ENCODE measurements at places on chromosomes 6 and 20.
A peak's percentile ranks its signal among the peaks of the same experiment; 100 is the strongest.

DNA sequence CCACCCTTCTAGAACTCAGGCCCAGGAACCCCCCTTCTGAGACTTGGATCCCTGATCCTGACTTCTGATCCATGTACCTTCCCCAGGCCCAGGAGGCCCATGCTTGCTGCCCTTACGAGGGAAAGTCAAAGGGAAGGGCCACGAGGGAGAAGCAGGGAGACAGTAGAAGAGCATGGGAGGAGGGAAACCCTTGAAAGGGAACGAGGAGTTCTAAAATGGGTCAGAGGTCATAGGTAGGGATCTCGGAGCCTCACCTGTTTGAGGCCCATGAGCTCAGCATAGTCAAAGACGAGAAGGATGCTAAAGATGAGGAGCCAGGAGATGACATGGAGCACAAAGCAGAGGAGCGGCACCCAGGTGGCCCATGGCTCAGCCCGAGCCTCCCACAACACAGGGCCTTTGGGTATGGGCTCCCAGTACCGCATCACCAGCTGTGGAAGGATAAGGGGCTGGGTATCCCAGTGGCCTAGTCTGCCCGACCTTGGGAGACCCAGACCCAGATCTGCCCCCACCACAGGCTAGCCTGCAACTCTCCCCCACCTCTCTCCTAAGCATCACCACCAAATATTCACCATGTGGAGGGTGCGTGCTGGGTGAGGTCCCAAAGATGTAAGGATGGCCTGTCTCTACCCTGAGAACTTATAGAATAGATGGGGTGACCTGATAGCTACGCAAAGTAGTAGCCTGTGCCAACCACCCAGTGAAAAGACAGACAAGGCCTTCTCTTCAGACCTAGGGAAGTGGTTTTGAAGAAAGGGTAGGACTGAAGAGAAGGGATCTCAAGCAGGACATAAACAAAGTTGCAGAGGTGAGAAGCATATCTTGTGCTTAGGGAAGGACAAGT lies 1.5 kb downstream of the NRM start:
- DNase-seq, result no peak

GRCh38 chr6:149060985-149061760 lies 256.3 kb upstream of the TAB2 start:
- DNase-seq, result no peak

DNA sequence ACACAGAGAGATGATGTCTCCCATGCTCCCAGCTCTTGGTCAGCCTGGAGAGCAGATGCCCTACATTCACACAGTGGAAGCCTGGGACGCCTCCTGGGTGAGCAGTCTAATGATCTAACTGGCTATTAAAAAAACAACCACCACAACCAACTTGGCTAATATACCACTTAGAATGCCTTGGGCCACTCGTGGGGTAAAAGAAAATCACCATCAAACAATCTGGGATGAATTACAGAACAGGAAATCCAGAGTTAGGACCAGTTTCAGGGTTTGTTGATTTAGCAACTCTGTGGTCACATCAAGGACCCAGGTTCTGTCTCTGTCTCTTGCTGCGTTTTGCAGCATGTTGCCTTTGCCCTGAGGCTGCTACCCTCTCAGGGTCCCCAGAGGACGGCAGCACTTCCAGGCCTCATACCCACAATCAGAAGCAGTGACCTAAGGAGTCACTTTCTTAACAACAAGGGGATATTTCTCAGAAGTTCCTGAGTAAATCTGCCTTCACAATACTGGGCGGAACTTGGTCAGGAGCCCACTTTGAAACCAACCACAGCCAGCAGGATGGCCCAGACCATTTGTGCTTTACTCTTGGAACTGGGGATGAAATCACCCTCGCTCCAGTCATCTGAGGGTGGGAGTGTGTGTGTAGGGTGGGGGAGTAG lies 118.7 kb downstream of the CLIC5 start:
- DNase-seq, result no peak

DNA sequence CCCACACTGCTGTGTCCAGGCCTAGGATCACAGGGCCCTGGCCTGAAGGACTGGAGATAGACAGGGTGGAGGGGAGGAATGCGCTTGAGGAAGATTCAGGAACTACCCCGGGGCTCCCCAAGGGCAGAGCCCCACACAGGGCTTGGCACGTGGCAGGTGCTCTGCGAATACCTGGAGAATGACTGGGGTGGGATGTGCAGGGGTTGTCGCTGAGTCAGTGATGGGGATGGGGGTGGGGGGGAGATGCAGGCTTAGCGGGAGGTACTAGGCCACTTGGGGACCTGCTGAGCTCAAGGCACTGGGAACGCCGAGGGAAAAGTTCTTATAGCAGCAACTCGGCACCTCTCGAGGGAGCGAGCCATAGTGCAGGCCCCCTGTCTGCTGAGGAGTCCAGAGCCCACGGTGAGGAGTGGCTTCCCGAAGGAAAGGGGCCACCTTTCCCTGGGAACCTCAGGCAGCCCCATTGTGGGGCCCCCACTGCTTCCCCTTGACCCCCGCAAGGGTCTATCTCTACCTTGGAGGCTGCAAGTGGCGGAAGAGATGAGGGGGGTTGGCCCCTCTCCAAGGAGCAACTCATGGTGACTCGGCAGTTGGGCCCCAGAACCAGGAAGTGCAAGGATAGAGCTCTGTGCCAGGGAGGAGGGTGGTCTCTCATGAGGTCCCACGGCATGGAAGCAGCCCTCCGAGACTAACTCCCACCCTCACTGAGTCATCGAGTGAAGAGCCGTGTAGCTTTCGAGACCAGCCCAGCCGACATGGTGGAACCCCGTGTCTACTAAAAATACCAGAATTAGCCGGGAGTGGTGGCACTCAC lies 33.1 kb downstream of the SRC start:
- DNase-seq, result no peak

DNA sequence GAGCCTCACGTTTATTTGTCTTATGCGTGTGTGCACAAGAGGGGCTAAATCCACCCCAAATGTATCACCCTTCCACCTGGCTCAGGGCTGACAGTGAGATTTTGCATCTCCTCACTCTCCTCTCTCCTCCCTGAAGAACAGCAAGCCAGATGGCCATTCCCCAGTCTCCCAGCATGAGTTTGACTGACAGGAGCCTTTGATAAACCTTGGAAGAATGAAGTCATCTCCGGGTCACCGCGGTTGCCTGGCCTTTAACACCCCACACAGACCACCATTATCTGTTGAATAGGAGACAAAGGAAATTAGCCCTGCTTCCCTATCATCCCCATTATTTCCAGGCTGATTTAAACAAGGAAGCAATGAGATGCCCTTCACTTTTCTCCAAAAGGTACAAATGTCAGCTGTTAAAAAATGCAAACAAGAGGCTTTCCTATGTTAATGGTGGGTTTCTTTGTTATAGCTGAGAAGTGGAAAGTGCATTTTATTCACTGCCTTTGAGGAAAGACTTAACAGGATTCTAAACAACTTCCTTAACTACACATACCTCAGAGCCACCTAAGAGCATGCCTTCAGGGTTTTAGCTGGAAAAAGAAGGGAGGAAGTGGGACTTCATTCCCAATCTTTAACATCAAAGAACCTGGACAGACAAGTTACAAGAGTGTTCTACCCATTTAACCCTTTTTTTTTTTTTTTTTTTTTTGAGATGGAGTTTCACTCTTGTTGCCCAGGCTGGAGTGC lies 524.8 kb upstream of the ID4 start:
- no peak for DNase-seq

- DNase-seq, result no peak
Measured at GRCh38 chr20:50053362-50054230, 59.4 kb downstream of the UBE2V1 start.

- no peak for DNase-seq
Measured at GRCh38 chr20:48198929-48199451, 413.7 kb upstream of the SULF2 start.

DNA sequence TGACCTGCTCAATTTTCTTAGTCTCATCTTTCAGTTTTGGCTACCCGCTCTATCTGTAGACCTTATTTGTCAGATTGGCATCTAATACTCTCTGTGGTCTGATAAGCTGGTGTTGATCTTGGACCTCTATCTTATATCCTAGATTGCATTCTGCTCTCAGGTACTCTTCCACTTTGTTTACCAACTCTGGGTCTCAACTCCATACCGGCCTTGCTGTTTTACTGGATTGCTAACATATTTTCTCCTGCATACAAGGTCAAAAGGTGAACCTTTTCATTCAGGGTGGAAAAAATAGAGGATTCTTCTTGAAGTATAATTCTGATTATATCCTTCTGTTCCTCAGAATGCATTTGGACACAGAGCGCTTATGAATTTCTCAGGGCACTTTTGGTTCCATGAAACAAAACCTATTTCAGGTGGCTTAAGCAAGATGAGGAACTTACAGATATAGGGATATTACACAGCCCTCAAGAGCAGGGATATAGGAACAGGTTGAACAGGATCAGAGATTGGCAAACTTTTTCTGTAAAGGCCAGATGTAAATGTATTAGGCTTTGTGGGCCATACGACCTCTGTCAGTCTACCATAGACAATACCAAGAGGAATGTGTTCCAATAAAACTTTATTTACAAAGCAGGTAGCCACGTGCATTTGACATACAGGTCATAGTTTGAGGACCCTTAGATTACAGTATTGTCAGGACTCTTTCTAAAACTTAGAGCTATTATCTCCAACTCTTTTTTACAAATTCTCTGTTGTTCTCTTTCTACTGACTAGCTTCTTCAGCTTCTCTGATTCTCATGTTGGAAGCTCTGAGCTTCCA lies 2.5 kb upstream of the SH3BGRL2 start:
- DNase-seq, result no peak

DNA sequence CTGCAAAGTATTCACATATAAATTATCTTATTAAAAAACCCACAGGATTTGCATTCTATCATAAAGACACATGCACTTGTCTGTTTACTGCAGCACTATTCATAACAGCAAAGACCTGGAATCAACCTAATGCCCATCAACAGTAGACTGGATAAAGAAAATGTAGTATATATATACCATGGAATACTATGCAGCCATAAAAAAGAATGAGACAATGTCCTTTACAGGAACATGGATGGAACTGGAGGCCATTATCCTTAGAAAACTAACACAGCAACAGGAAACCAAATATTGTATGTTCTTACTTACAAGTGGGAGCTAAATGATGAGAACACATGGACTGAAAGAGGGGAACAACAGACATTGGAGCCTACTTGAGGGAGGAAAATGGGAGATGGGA lies 97.0 kb downstream of the FAM217A start:
- DNase-seq, result no peak

GRCh38 chr20:36959242-36959641 lies 7.7 kb upstream of the SAMHD1 start:
- no peak for DNase-seq

DNA sequence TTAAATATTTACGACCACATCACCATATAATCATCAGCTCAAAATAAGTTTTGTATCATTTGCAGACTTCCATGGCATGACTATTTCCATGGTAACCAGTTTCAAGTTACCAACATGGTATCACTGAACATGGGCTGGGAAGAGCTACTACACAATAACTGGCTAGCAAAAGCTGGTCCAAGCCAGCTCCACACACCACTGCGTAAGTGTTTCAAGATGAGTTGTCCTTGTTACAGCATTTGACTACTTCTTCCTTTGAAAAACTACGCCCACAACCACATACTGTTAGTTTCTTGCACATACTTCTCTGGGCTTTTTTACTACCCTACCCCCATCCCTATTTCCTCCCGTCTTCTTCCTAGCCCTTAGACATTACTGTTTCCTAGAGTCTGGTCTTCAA lies 8.5 kb downstream of the CD164 start:
- DNase-seq, result no peak

DNA sequence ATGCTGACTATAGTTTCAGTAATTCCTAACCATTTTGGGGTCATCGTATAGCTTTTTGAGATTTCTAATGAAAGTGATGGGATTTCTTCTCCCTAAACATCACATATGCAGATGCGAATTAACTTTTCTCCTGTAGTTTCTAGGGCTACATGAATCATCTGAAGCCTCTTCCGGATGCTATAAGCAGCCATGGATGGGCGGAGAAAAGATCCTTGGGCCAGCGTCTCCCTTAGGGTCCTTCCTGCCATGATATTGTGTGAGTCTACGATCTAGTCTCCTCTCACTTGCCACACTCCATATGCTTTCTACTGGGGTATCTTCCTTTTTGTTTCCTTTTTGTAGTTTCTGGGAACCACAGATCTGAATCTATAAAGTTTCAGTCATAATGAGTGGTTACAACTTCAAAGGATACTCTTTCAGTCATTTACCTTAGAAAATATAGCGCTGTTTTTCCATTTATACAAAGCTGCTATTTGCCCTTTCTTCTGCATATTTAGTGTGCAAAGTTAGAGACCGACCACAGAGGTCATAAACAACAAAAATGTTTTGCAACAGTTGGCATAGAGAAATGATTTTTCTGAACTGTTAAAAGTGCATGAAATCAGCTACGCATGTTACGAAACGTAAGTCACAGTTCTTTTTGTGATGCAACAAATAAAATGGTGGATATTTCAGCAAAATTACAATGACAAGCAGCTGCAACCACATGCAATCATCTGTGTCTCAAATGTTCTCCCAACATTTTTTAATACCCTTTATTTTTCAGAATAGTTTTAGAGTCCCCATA lies 396.2 kb upstream of the SLC35B3 start:
- DNase-seq, result no peak

DNA sequence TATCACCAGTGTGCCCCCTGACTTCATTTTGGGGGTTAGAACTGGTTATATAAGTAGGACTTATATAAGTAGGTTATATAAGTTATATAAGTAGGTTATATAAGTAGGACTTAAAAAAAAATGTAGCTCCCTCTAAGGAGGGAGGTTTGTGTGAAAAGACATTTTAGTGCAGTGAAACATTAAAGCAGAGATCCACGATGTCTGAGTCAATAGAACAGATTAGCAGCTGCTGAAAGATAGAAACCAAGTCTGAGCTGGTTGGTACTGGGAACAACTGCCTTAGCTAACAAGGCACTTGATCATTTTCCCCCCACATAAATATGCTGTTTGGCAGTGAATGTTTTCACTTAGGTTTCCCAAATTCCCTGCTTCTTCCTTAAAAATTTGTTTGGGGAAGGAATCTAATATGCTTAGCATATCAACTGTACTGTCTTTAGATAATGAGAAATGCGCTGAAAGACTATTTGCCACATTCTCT lies 2.1 kb upstream of the RPS12 start:
- no peak for DNase-seq

DNA sequence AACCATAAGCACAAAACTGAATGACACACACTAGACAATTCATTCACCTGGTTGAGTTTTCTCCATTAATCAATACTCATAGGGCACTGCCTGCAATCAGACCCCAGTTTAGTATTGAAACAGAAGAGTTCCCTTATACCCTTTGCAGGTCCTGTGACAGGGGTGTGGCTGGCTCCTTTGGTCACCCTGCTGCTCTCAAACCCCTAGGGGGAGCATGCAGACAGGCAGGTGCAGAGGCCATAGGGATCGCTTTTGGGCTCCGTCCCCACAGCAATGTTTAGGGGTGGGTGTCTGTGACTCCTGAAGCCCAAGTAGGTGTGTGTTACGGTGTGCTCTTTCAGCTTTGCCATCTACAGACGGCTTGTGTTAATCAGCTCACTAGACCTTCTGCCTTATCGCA lies 210.4 kb downstream of the CENPW start:
- no peak for DNase-seq

GRCh38 chr6:134123666-134124208 lies 71.3 kb upstream of the SLC2A12 start:
- DNase-seq, result peak; percentile 25

- DNase-seq, result no peak
Measured at GRCh38 chr6:111367393-111368088, 115.5 kb downstream of the REV3L start.
